ENCODE measurements at places on chromosomes 2 and 18.

GRCh38 chr2:37665604-37666362 lies 5.7 kb downstream of the CDC42EP3 start:
- DNase-seq = no peak

DNA sequence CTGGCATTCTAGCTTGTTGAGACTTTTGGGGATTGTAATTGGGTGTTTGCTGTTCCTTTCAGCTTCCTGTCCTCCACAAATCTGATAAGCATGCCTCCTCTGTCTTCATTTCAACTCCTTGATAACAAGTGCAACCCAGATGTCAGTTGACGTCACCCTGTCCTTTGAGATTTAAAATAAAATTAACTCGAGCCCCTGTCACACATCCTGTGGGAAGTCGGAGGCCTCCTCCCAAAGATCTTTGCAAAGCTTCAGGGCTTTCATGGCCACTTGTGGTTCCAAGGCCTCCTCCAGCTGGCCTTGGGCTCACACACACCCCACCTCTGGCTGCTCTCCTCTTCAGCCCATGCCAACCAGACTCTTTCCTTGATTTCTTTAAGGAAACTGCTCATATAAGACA lies 69.9 kb upstream of the ITGA6 start:
- DNase-seq = no peak

DNA sequence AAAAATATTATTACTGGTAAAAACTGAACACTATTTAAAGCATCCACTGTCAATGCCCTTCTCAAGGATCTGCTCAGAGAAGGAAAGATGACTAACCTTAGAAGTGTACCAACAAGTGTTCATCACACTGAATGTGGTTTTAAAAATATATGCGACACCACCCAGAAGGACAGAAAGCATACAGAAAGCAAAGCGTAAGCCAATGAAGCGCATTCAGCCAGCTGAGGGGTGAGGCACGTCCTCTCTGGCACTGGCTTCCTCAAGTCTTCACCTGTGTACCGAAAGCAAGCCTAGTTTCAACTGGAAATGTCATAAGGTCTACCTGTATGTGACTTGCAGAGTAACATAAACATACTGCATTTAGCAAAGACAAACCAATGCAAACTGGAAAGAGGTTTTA lies 88.8 kb downstream of the PSMG2 start:
- no peak for DNase-seq

GRCh38 chr2:172380436-172381274 lies 46.7 kb upstream of the ITGA6 start:
- DNase-seq = no peak

DNA sequence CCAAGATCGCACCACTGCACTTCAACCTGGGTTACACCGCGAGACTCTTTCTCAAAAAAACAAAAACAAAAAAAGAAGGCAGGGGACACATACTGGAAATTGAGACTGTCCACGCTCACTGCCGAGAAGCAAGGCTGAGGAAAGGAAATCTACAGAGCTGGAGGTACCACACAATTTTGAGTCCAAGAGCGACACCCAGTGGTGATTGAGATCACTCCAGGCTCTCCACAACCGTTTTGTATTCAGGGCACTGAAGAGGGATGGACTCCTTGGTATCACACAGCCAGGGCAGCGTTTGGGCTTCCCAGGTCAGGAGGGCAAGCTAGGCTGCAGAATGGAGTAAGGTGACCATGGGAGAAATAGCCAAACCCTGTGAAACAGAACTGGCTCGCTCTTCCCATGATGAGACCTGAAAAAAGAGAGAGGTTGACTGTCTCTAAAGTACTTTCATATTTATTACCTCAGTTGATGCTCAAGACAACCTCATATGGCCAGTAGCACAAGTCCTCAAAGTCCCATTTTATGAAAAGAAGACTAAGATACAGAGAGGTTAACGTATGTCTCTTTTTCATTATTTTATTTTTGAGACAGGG lies 74.5 kb upstream of the YPEL5 start:
- peak; percentile 55 for DNase-seq

DNA sequence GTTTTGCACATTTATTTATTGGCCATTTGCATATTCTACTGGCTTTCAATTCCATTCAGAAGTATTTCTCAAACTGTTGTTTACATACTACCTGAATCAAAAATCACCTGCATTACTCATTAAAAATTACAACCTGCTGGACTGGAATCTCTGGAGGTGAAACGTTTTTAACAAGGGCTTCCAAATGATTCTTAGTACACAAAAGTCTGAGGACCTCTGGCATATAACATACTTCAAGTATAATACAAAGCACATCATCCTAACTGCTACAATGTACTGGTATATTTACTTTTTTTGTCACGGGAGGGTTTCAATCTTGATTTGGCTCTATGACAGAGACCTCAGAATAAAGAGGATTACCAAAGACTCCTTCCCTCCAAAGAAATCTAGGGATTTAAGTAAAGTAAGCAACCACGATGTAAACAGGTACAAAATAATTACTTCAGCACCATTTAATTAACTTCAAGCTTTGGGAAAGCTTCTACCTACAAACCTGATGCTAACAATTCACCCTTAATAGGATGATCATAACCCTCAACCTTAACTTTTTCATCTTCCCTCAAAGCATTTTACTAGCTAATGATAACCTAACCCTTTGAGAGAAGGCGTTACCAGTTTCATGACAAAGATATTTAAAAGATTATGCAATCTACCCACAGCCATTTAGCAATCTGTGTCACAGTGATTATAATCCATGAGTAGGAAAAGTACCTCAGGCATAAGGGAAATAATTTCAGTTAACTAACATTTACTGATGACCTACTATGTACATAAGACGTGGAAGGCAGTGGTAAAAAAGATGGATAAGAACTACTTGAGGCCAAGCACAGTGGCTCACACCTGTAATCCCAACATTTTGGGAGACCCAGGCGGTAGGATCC lies 24.7 kb downstream of the ATAD2B start:
- no peak for DNase-seq

DNA sequence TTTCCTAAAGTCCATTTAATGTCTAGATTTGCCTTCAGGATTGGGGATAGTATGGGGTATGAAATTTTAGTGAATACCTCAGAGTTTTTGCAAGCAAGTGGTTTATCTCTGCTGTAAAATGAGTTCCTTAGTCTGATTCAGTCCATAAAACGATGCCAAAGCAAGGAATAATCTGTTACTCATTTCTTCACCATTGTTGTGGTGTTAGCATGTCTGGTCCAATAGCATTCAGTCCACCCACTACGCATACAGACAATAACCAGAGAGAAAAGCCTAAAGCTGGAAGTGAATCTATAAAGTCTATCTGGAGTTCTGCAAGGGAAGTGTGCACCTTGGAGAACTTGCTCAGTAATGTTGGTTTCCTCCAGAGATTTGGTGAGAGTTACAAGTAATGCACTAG lies 12.9 kb upstream of the DPP4 start:
- no peak for DNase-seq

- no peak for DNase-seq
Measured at GRCh38 chr2:71664161-71664560, 210.8 kb downstream of the DYSF start.

DNA sequence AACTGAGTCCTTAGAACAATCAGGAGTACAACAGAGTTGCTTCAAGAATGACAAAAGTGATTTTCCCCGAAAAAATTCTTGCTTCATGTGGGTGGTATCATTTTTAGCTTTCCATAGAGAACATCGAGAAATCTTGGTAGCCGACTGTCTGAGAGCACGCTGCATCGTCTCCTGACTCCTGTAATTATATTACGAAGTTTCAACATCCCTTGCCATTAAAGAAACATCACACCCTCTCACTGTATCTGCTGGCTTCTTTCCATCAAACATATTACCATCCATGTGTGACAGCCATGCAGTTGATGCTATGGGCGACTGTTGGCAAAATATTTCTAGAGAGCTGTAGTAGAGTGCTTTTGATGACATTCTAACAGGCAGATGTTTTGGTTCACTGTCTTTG lies 311.2 kb downstream of the CMPK2 start:
- no peak for DNase-seq

DNA sequence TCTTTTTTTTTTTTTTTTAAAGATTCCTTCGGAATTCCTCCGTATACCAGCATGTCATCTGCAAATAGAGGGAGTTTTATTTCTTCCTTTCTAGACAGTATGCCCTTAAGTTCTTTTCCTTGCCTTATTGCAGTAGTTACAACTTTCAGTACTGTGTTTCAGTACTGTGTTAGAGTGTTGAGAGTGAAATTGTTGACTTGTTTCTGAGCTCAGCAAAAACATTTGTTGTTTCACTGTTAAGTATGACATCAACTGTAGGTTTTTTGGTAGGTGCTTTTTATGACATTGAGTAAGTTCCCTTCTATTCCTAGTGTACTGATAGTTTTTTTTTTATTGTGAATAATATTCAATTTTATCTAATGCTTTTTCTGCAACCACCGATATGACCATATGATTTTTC lies 43.9 kb downstream of the ACVR2A start:
- no peak for DNase-seq

DNA sequence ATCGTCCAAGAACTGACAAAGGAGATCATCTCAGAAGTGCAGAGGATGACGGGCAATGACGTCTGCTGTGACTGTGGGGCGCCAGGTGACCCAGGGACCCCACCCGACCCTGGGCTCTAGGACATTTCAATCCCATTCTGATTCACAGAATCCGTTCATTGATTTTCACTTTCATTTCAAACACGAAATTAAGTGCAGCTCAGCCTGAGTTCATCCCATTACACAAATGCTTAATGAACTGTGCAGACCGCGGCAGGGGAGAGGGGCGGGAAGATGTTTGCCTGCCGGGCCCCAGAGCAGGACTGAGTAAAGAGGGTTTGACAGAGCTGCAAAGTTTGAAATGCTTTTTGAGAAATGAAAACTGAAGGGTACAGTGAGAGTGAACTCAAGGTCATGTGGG lies 67.1 kb downstream of the ITGB1BP1 start:
- DNase-seq = no peak

GRCh38 chr2:62785810-62786597 lies 80.5 kb downstream of the EHBP1 start:
- no peak for DNase-seq

- DNase-seq = no peak
Measured at GRCh38 chr18:45106331-45106774, 425.7 kb downstream of the SETBP1 start.

DNA sequence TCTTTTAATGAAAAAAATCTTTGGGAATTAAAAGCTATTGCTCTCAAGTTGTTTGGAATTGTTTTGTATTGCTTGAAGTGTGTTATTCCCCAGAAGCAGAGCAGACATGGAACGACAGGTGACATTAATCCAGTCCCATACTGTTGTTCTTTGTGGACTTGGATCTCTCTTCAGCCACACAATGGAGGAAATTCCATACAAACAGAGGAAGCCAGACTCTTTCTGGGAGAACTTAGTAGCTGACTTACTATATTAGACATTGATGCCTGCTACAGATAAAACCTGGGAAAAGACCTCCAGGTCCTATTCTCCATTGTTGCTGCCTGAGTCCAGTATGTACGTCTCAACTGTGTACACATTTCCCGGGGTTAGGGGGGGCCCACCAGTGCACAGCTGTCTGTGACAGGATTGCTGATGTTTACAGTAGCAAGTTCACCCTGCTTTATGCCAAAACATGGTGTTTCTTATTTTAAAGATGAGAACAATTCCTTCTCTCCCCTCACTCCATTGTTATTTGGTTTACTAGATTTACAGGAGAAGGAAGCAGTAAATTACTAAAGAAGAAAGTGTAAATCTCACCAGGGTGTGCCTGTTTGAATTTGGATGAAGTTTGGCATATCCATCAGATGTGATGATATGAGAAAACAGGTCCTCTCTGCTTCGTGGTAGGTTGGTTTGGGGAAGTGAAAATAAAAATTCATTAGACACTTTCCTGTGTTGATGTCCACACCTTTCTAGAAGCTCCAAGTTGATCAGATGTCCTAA lies 142.4 kb upstream of the RBBP8 start:
- DNase-seq = no peak

DNA sequence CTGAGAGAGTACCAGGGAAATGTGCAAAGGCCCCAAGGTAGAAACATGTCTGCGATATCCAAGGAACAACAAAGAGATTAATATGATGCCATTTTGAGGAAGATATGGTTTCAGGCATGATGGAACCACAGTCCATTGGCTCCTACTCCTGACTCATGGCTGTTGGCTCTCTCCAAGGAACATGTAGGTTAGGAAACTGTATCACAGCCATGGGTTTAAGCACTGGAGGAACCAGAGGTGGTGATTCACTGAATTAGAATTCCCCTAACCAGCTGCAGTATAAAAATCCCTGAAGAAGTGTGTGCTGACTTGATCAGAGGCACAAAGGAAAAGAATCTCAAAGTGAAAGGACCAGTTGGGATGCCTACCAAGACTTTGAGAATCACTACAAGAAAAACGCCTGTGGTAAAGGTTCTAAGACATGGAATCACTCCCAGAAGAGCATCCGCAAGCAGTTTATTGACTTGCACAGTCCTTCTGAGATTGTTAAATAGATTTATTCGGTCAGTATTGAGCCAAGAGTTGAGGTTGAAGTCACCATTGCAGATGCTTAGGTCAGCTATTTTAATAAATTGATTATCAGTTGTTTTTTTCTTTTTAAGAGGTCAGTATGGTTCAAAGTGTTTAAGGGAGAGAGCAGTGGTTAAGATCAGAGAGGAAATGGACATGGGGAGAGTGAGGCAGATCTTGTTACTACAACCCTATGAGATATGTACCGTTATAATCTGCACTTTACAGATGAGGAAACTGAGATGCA lies 110.7 kb upstream of the OTX1 start:
- no peak for DNase-seq

GRCh38 chr2:127313406-127313805 lies 19.5 kb upstream of the ERCC3 start:
- no peak for DNase-seq

- no peak for DNase-seq
Measured at GRCh38 chr2:17835516-17835915, 19.3 kb downstream of the MSGN1 start.

GRCh38 chr2:45533771-45534170 lies 77.3 kb downstream of the SRBD1 start:
- no peak for DNase-seq

DNA sequence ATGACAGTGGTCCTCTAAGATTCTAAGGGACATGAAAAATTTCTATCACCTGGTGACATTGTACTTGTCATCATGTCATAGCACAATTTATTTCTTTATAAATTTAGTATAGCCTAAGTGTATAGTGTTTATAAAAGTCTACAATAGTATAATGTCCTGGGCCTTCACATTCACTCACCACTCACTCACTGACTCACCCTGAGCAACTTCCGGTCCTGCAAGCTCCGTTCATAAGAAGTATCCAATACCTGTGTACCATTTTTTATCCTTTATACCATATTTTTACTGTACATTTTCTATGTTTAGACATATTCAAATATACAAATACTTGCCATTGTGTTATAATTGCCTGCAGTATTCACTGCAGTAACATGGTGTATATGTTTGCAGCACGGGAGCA lies 72.8 kb upstream of the DSEL start:
- no peak for DNase-seq

DNA sequence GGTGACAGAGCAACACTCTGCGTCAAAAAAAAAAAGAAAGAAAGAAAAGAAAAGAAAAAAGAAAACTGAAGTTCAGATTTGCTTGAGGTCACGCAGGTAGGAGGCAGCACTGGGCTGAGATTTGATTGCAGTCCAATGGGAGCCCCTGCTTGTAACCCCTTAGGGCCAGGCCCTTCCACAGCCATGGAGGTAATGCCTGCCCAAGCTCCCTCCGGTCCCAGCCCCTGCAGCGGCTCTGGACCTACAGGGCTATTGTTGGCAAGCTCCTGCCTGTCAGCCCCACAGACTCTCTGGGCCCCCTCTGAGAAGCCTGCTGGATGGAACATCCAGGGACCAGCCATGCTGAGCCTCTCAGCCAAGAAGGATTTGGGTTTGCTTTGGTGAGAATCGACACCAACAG lies 12.2 kb downstream of the ZFP36L2 start:
- no peak for DNase-seq
